ENCODE measurements at places on chromosomes 6 and 20.

- DNase-seq = no peak
Measured at GRCh38 chr20:41245086-41245707, 72.3 kb downstream of the ZHX3 start.

- no peak for DNase-seq
Measured at GRCh38 chr6:151901009-151901411, 93.5 kb downstream of the ESR1 start.

DNA sequence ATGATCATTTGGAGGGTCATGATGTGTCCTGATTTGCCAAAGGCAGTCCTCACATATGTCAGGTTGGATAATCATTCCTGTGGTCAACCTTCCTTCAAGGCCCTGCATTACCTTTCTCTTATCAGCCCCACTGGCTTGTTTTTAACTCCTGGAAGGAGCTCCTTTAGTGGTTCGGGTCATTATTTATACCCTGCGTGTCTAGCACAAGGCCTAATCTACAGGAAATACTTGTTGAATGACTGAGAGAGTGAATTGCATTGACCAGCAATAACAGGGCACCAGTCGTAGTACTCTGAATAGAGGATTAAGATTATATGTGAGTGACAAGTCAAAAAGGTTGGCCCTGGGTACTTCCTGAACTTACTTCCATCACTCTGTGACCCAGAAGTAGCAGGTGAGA is 4.5 kb downstream of the HIVEP2 start:
- no peak for DNase-seq

GRCh38 chr20:8545212-8545611 is 413.1 kb downstream of the PLCB1 start:
- DNase-seq = no peak

GRCh38 chr20:62252342-62252966 is 14.1 kb downstream of the OSBPL2 start:
- DNase-seq = no peak

- peak; percentile 42 for DNase-seq
Measured at GRCh38 chr6:18343741-18344140, 43.4 kb upstream of the RNF144B start.

DNA sequence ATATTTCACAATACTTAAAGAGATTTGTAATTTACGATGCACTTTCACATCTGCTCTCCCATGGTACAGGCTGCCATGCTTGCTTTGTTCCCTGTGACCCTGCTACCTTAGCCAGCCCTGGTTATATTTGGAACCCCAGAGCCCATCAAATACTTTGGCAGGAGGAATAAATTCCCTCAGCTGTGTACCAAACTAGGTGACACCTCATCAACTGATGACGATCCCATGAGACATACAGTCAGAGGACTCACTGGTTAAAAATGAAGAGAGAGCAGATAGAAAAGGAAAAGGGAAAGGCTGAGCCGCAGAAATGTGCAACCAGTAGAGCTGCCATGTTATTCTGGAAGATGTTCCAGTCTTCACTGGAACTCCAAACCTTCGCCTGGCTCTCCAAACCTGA is 120.0 kb downstream of the SIM1 start:
- no peak for DNase-seq

DNA sequence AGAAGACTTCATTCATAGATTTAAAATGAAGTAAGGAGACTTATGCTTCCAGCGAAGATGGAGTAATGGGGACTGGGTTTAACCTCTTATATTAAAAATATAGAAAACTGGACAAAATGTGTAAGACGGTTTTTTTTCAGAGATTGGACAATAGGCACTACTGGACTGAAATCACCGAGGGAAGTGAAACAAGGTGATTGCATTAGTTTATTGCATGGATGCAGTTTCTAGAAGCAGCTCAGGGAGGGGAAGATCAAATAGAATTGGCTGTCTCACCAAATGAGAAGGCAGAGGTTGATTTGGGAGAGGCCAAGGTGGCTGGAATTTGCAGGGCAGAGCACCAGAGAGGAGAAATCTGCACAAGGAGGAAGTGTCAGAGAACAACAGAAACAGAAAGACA is 162.6 kb downstream of the DNAH8 start:
- no peak for DNase-seq
